ENCODE measurements at places on chromosomes 11 and 22.

GRCh38 chr11:790721-791564 lies 1.1 kb upstream of the CEND1 start:
- no peak for DNase-seq

- no peak for DNase-seq
These were observed 390.7 kb downstream of the LARGE1 start for GRCh38 chr22:33529424-33530113.

GRCh38 chr11:2694495-2694894 lies 5.3 kb downstream of the KCNQ1OT1 start:
- no peak for DNase-seq

- DNase-seq, result no peak
These were observed 125.6 kb upstream of the CSNK2A3 start for GRCh38 chr11:11478687-11479086.

- no peak for DNase-seq
These were observed 15.9 kb downstream of the BCR start for GRCh38 chr22:23196165-23196564.

Measured in HCT116 (cell line).